ENCODE measurements at places on chromosomes 4 and X.

- no peak for DNase-seq
Observed at GRCh38 chrX:15512401-15512965, 11.9 kb downstream of the BMX start.

DNA sequence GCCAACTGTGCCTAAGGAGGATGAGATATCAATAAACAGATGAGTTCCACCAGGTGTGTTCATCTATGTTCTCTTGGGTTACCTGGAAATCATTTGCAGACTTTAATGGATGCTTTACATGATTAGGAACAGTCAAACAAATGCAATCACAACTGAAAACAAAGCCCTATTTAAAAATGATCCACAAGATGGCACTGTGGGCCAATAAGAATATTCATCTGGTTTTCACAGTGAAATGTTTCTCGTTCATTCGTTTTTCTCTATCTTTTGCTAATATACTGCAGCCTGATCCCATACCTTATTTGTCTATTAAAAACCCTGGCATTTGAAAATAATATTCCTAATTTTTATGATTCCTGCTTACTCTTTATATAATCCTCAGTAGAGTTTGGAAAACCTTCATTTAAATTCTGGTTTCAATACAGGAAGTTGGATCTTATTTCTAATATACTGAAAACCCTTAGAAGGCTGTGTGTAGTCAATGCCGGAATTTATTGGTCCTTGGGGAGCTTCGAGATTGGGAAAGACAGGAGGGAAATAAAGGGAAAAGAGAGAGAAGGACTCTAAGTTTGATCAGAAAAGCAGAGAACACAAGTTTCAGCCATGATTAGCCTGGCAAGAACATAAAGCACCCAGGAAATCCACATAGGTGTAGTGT lies 63.8 kb upstream of the TAPT1 start:
- DNase-seq: peak; percentile 65

GRCh38 chrX:70554523-70554922 lies 109.9 kb downstream of the DLG3 start:
- DNase-seq: peak; percentile 3

DNA sequence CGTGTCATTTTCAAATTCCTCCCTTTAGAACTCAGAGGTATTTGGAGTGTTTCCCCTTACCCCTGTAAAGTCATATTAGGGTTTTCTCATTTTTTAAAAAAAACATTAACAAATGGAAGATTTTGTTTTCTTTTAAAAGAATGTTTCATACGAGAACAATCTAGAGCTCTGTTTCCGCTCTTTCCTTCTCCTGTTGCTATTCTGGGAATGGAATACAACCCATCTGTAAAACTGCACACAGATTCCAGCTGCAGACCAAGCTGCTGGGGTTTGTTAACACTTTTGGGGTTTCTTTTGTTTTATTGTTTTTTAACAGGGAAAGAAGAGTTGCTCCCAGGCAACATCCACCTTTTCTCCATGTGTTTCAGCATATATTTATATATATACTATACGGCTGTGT lies 61.3 kb downstream of the HCCS start:
- no peak for DNase-seq

DNA sequence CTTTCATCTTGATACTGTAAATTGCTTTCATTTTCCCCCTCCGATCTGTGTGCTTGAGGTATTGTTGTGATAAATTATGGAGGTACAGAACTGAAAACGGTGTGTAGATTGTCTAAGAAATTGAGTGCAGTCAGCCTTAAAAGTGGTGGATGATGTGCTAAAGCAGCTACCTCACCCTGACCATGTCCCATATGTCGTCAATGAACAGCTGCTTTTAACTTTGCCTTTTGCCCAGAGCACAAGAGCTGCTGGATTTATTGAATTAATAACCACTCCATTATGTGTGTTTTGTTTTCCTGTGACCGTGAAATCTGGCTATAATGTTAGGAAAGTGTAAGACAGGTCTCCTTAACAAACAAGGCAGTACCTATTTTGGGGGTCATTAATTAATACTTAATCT lies 581.9 kb upstream of the PITX2 start:
- no peak for DNase-seq

GRCh38 chr4:14772388-14772787 lies 229.9 kb upstream of the CPEB2 start:
- DNase-seq: no peak

- no peak for DNase-seq
Observed at GRCh38 chrX:49845701-49846403, 16.7 kb downstream of the PAGE4 start.

DNA sequence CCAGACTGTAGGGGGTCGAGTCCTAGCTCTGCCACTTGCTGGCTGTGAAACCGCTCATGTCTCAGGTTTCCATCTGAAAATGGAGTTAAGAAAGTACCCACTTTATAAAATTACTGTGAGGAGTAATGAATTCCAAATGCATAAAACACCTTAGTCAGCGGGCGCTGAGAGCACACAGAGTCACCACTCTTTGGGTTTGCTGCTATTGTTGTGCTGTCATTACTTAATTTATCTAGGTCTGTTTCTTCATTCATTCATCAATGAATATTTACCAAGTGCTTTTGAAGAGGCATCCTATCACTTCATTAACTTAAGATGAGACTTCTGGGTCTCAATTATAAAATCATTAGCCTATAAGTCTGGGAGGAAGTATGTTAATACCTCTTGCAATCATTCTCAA lies 317.3 kb downstream of the FBXW7 start:
- DNase-seq: no peak

DNA sequence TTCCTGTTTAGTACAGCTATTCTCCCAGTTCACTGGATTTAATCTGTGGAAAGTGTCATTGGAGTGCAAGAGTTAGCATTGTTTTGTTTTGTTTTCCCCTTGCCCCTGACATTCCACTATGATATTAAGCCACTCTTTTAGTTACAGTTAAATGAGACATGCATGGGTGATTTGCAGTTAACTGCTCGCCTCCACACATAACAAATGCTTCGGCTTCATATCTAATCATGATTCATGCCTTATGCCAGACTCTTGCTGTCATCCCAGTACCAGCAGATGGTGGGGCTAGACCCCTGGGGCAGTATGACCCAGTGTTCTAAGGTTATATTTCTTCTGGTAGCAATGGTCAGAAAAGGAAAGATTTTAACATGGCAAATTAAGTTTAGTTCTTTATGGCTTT lies 80.1 kb downstream of the RAP1GDS1 start:
- peak; percentile 51 for DNase-seq

DNA sequence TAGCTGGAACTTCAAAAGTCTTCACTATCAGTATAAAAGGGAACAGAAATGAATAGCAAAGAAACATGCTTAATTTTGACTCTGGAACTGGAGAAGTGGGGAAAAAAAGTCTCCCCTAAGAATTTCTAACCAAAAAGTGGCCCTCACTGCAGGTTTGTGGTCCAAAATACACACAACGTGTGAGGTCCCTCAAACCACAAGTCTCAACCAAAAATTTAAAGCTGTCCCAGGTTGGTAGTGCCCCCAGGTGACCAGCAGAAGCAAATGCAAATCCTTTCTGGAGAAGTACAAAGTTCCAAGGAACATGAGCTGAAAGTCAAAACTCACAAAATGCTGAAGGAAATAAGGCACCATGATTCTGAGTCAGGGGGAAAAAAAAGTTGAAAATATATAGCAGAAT lies 23.6 kb upstream of the VAMP7 start:
- DNase-seq: peak; percentile 34

DNA sequence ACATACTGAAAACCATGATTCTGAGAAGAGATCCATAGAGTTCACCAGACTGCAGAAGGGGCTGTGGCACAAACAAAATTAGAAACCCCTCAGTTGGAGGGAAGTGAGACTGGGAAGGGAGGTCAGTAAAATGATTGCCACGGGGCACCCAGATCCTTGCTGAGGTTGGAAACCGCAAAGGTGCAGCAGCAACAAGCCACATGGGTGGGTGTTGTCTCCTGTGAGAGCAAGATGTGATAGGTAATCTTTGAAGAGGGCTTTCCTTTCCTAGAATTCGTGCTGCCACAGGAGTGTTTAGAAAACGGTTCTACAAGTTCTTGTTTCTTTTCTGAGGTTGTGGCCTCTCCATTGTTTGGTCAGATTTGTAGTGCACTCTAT lies 85.5 kb downstream of the NFKB1 start:
- DNase-seq: no peak

GRCh38 chrX:104427693-104428092 lies 138.3 kb upstream of the IL1RAPL2 start:
- DNase-seq: no peak

GRCh38 chr4:173958445-173958844 lies 325.0 kb downstream of the FBXO8 start:
- peak; percentile 39 for DNase-seq

DNA sequence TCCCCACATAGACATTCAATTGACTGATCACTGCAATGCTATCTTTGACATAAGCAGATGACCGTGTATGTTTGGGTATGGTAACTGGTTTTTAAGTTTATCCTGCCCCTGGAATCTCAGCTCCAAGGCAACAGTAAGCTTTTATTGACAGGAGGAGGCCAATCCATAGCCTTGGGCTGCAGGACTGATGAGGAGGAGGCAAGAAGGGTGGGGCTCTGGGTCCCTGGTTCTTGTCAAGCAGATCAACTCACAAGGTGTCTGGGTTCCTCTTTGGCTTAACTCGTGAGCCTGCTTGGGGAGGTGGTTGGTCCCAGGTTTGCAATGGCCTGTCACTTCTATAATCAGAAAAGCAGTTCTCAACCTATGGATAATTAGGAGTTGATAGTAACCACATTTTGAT lies 113.2 kb upstream of the STX18 start:
- no peak for DNase-seq

- no peak for DNase-seq
Observed at GRCh38 chr4:47692691-47693090, 145.2 kb downstream of the CORIN start.

DNA sequence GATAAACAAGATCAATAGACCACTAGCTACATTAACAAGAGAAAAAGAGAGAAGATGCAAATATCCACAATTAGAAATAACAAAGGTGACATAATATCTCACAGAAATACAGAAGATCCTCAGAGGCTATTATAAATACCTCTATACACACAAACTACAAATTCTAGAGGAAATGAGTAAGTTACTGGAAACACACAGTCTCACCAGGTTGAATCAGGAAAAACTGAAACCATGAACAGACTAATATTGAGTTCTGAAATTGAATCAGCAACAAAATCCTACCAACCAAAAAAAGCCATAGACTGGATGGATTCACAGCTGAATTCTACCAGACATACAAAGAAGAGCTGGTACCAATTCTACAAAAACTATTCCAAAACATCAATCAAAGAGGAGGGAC lies 211.8 kb upstream of the CPEB2 start:
- DNase-seq: no peak

DNA sequence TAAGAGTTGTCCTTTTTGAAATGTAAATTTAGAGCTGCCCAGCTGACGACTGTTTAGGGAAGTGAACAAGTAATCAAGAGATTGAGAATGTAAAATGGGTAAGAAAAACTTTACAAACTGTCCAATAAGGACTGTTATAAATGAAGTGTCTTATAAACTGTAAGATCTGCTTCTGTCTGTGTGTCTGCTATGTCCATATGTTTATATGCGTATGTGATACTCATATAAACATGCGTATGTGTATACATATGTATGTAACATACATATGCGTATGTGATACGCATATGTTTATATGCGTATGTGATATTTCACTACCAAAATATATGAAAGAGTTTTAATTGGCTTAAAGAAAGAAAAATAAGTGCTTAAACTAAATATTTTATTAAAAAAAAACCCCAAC lies 416.0 kb upstream of the GALNTL6 start:
- no peak for DNase-seq

DNA sequence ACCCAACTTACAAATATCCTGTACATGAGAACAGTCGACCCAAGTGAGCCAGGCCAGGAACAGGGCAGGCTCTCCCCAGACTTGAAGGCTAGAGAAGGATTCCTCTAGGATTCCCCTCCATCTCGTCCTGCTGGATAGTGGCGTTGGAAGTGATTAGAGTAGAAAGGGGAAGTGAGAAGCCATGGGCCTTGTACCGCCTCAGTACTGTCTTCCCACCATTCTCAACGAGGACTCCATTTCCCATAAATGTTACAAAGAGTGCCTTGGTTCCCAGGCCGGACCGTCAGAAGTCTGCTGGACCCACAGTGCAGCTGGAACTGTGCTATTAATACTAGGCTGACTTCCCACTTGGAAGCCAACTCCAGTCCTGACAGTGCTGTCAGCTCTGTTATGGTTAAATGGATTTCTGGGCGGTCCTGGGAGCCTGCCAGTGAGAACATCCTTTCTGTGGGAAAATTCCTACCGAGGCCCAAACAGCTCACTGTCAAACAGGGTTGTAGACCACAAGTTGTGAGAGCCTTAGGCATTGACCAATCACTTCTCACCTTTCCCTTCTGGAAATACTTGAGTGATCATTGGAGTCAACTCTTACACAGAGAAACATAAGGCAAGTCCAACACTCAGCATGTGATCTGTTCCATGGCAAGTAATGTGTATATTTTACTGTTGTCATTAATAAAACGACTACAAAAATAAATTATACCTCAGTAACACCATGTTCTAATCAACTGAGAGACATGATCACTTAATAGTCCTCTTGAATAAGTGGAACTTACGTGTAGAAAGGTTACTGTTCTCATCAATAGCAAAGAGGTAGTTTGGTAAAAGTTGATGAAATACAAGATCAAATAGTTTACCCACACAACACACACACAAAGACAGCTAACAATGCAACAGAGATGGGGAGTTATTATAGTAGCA lies 58.4 kb downstream of the AMELX start:
- peak; percentile 91 for DNase-seq
